AG04450 (cell line): ENCODE measurements at places on chromosomes 2 and 18. TPM values are rescaled to one million over a fixed set of nuclear protein-coding genes. Genes with fewer than 3 reads are reported as not detected.

PIEZO2 gene
- polyA plus RNA-seq, result 2.7 and 2.8 TPM in 2 replicates

C2orf81 gene
- polyA plus RNA-seq, result 0.16 TPM in 2 replicates

NOSTRIN gene
- polyA plus RNA-seq, result 0.10 TPM in 1 of 2 replicates, not detected in the other

GLS gene
- polyA plus RNA-seq, result 144 and 206 TPM in 2 replicates
